ENCODE measurements at places on chromosomes 3 and 15.

DNA sequence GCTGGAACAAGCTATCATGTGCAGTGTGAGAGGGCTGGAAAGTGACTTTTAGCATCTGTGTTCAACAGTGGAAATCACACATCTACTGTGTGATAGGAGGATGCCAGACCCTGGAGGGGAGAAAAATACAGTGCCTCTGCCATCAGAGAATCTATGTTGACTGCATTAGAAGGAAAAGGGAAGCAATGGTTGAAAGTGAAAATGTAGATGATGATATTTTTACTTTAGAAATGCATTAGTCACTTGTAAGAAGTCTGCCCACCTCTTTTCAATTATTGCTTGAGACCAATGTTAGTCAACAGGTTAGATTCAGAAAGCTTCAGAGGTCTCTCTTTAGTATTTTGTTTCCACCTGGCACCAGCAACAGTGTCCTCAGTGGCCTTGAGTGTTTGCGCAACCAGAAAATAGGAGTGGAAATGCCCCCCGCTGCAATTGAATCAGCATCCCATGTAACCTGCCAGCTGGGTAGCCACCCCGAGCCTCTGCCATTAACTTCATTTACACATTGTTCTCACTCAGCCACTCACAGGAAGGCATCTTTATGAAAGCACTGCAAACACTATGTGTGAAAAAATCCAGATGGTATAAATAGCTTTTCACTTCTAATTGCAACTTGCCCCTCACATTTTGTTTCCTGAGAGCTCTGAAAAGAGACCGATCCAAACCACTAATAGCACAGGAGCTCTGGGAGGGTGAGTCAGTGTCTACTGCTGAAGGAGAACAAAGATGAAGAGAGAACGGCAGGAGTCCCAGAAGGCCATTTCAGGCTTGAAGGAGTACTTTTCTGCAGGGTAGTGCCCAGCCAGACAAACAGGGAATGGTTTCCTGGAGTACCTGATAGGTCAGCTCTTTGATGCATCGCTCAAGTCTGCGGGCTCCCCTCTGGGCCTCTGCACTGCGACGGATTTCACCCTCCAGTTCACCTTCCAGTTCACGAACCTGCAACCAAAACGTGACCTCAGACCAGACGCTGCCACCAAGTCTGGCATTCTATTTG, 92.1 kb downstream of the HHLA2 start:
- no peak for DNase-seq

DNA sequence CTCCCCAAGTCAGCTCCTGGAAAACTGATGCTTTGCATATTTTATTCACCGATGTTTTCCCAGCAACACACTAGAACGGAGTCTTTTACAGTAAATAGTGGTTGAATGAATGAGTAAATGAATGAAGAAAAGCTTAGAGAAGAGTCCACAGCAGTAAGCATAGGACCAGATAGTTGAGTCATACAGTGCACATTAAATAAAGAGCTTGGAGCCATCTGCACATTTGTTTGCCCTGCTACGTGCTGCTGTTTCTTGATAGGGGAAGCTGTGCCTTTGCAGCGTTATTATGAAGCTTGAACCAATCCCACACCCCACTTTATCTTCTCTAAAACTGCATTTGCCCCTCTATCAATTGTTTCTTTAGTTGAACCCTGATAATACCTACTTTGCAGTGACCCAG, 1.2 kb downstream of the FAM98B start:
- no peak for DNase-seq

- DNase-seq, result no peak
Measured at GRCh38 chr15:90286678-90287077, 21.2 kb downstream of the NGRN start.

- DNase-seq, result no peak
Measured at GRCh38 chr15:39459548-39459947, 121.3 kb upstream of the THBS1 start.

DNA sequence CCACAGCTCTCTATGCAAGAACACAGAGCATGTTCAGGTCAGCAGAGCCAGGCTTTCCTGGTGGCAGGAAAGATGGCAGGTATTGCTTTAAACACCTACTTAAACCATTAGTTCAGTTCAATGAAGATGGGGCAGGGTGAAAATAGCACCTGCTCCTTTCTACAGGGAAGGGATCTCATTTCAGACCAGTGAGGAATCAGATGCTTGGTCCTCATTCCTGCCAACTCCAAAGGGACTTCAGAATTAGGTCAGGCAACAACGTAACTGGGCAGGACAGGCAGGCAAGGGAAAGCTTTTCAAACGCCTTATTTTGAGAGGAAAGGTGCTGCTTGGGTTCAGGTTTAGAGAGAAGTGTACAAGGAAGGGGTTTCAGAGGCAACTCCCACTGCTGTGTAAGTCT, 12.6 kb upstream of the RPS17 start:
- DNase-seq, result no peak

GRCh38 chr3:1774597-1774996, 324.1 kb upstream of the CNTN4 start:
- no peak for DNase-seq

GRCh38 chr15:90097475-90097874, 4.8 kb downstream of the IDH2 start:
- no peak for DNase-seq

DNA sequence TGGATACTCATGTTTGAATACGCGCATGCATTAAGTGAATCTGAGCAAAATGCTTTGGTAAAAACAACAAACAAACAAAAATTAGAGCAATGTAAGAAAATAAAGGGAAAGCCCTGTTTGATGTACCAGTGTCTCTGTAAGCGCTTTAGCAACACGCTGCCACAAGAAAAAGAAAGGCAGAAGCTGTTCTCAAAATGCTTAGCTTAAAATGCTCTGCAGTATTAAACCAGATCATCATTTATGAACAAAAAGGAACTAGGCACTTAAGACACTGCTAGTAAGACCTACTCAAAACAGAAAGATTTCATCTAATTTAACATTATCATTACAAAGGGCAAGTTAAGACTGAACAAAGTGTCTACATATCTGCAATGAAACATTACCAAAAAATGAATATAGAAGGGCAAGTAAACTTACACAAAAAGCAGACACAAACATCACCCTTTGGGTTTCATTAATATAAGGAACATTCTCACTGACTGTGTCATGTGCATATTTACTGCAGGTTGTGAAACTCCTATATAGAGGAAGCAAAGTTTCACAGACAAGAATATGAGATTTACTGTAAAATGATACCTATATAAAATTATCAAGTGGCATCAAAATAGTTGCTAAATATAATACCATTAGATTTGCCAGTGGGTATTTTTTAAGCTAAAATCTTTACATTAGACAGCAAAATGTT, 102.1 kb downstream of the FBXL22 start:
- DNase-seq, result no peak

DNA sequence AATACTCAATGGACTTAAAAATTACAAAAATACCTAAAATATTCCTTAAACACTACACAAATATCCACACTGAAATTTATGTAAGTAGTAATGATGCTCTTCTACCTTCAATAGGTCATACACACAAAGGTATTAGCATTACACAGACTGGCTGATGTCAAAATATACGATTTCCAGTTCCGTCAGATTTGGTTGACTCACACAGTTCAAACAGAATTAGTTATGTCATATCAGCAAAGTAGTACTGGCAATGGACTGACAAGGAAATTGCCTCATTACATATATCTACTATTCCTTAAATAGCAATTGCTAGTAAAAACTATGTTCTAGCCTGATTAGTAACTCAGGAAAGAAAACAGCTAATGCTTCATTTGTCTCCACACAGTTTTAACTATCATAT, 70.8 kb downstream of the ADAM10 start:
- DNase-seq, result no peak

- no peak for DNase-seq
Measured at GRCh38 chr3:138370321-138370720, 21.9 kb downstream of the MRAS start.

GRCh38 chr3:36229496-36229895, 150.8 kb upstream of the STAC start:
- no peak for DNase-seq

DNA sequence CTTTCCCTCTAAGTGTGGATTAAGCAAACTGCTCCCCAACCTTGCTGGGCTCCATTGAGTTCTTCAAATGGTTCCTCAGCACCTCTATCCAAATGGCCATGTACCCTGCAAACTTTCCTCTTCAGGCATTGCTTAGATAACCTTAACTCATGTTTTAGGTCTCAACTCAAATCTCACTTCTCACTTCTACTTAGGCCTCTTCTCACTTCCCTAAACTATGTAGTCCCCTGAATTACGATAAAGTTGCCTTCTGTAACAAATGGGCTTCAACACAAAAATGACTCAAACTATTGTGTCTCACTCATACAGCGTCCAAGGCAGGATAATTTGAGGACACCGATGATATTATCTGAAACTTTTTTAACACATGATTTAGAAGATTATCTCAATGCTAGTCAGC, 62.4 kb upstream of the STAC start:
- DNase-seq, result no peak

GRCh38 chr3:176663387-176663786, 533.9 kb downstream of the TBL1XR1 start:
- DNase-seq, result no peak

DNA sequence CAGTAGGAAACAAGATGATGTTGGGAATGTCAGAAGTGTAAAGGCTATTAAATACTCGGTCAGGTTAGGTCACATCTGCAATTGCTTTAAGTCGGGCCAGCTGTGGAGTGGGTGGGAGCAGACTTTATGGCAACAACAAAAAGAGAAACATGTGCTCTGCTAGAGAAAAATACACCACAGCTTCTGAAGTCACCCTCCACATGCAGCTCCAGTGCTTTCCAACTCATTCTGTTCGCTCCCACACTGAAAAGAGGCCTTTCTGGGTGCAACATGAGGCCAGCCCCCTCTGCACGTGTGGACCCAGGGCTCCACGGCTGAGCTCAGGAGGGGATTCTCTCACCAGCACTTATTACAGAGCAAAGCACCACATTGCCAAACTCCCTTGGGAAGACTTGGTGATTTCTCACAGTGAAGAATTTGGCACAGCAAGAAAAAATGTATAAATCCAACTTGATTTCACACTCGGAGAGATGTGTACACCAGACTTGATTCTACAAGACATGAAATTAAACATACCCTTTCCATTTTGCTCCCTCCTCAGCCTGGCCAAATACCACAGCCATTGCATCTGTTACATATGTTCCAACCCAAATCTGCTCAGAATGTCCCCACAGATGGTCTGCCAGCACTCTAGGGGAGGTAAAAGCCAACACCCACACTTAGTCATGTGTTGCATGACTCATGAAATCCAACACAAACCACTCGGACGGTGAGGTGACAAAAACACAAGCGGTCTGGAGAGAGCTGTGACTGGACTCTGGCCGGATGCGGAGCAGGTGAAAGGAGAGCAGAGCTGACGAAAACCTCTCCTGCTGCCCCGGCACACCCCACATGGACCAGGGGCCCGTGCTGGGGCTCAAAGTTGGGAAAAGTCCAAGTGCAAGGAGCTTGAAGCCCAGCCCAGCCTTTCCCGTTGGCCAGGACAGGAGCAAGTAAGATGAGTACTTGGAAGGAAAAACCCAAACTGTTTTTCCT, 74.6 kb downstream of the ITGB5 start:
- DNase-seq, result peak; percentile 99

- DNase-seq, result no peak
Measured at GRCh38 chr3:61520966-61521628, 40.3 kb upstream of the PTPRG start.

GRCh38 chr3:188453431-188454384, 299.8 kb downstream of the LPP start:
- DNase-seq, result no peak

DNA sequence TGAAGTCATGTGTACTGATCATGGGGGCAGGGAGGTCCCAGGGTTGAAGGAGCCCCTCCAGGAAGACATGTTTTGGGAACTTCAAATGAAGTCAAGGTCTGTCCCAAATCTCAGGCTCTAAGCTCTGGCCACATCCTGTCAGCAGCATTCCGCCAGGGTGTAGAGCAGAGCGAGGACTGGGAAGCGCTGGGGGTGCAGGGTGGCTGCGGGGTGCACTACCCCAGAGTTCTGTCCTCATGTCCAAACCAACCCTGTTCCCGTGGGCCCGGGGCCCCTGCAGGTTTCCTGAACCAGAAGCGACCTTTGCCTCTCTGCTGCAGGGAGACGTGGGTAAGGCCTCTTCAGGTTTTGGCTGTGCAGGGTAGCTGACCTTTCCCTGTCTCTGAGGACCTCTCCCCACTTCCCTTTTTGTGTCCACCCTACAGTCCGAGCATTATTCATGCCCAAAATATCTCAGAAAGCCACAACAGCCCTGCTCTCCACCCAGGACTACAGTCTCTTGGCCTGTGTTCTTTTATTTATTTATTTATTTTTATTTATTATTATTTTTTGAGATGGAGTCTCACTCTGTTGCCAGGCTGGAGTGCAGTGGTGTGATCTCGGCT, 26.6 kb upstream of the FLNB start:
- no peak for DNase-seq

- DNase-seq, result peak; percentile 9
Measured at GRCh38 chr15:47718497-47719437, 1.5 kb downstream of the SEMA6D start.

DNA sequence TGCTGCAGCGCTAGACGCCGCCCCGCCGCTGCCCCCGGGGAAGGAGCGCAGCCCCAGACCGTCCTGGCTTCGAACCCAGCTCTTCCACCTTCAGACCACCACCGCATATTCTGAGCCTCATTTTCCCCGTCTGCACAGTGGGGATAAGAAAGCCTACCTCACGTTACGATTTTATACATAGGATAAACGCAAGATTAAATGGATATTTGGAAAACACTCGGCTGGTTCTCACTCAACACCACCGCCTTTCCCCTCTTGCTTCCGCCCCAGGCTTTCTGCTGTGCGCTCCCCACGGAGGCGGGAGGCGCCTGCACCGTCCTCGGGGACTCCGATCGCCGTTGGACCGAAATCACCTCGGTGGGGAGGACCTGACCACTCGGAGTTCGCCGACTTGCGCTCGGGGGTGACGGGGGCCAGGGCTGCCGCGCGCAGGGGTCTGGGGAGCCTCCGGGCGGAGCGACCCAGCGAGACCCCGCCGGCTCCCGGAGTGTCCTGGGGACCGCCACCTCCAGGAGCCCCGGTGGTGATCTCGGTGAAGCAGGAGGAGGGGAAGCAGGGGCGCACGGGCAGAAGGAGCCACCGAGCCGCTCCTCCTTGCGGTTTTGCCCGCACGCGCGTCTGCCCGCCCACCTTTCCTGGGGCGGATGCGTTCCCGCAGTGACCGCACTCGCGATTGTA, 4.0 kb downstream of the FBXL22 start:
- DNase-seq, result no peak

DNA sequence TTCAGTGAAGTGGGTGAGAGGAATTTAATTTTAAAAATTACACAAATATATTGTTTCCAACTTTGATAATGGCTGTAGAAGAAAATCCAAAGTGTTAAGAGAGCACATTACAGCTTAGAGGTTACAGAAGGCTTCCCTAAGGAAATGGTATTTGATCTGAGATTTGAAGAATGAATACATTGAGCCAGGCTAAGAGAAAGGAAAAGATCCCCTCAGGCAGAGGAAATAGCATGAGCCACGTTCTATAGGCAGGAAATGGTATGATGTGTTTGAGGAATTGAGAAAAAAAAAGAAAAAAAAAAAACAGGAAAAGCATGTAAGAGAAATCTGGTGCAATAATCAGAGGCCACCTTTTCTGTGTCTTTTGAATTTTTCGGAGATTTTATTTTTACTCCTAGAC, 48.6 kb downstream of the UNC13C start:
- no peak for DNase-seq
